ENCODE measurements at places on chromosomes 13 and 19. TPM values are rescaled to one million over a fixed set of nuclear protein-coding genes. Genes with fewer than 3 reads are reported as not detected.
A peak's percentile ranks its signal among the peaks of the same experiment; 100 is the strongest.

MBD3L2 gene
- not detected for total RNA-seq

NOTCH3 gene
- 52.7 TPM for total RNA-seq

TIMM29 gene
- total RNA-seq = 17.3 TPM

CABP5 gene
- not detected for total RNA-seq

DNA sequence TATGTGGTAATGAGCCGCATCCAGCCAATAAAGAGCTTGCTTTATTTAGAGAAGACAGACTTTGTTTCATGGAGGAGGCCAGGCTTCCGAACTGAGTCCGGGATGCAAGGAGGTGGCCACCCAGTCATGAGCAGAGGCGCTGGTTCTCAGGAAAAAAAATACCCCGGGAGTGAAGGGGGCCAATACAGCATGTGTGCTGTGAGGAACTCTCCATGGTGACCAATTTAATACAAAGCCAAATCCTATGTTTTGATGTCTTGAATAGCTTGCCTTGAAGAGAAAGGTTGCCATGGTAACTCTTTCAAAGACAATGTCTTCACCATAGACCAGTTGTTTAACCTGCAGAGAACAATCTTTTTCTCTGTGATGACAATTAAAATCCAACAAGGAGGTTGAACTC lies 43.4 kb upstream of the PDCD5 start:
- H3K4me3 ChIP-seq = no peak overlapping the region
- H3K27ac ChIP-seq = no peak overlapping the region
- no peaks in the 10 kb centered on the region for H3K27me3 ChIP-seq
- no peaks in the 10 kb centered on the region for H3K4me1 ChIP-seq
- no peaks in the 10 kb centered on the region for H3K36me3 ChIP-seq
- DNase-seq = no peak

DNA sequence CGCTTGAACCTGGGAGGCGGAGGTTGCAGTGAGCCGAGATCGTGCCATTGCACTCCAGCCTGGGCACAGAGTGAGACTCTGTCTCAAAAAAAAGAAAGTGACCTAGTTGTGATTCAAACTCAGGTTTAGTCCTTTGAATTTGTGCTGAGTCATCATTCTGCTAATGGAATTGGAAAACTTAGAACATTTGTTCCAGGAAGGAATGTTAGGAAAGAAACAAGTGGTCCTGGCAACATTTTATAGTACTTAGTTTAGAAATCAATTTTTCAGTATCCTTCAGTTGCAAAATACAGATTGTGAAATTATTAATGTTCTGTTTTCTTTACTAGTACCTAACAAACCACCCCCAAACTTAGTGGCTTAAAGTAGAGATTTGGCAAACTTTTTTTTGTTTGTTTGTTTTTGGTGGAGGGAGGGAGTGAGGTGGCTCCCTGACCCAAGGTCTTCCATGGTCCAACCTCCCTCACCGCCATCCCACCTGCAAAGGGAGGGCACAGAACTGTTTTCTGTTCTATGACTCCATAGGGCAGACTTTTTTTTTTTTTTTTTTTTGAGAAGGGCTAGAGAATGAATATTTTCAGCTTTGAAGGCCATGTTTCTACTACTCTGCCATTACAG lies 9.2 kb upstream of the SULT2A1 start:
- no peak for DNase-seq
- no peak overlapping the region for H3K4me3 ChIP-seq
- H3K27me3 ChIP-seq = peaks cover 4% of the 10 kb centered on the region
- H3K27ac ChIP-seq = no peak overlapping the region
- H3K36me3 ChIP-seq = no peaks in the 10 kb centered on the region

DNA sequence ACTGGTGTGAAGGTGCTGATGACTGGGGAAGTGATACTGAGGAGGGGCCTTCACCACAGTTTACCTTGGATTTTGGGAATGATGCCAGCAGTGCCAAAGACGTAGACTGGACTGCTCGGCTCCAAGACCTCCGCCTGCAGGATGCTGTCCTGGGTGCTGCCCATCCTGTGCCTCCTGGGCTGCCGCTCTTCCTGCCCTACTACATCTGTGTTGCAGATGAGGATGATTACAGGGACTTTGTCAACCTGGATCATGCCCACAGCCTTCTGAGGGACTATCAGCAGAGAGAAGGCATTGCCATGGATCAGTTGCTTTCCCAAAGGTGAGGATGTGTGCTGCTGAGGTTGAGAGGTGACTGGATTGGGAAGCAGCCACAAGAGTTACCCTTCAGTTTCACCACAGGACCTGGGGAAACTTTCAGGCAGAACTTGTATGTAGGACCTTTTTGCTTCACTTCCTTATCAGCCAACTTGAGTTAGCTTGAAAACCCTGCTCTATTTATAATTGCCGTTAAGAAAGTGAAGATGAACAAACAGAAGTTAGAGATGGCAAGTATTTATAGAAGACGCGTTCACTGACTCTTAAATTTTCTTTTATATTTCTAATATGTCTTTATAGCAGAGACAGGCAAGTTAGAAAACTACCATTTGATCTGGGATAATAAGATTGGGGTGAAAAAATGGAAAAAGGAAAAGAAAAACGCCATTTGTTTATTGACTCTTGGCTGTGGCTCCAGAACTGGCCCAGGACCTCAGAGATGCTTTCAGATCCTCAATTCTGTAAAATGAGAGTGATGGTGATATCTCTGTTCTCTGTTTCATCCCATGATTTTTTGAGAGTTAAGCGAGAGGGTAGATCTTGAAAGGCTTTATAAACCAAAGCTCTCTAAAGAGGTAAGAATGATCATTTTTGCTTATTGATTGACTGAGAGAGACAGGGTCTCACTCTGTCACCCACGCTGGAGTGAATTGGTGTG lies 5.3 kb downstream of the PDCD2L start:
- no peaks in the 10 kb centered on the region for H3K27me3 ChIP-seq
- no peak overlapping the region for H3K27ac ChIP-seq
- H3K4me3 ChIP-seq = no peak overlapping the region
- H3K4me1 ChIP-seq = peaks cover 7% of the 10 kb centered on the region
- peak; percentile 8 for DNase-seq

DNA sequence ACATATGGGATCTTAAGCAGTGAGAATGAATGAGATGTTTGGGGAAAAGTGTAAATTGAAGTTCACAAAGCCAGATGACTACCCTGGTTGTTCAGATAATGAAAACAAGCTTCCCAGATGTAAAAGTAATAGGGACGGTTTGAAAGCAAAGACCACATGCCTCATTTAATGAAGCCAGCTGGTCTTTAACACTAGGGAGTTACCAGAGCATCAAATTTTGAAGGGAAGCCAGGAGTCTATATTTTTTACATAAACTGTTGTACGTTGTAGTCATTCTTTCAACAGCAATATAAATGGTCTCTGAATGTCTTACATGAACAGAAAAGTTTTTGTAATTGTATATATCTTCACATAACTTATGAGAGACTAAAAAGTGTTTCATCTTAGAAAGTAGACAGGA lies 2604.5 kb upstream of the PCDH20 start:
- no peak overlapping the region for H3K4me3 ChIP-seq
- H3K27me3 ChIP-seq = no peaks in the 10 kb centered on the region
- no peaks in the 10 kb centered on the region for H3K36me3 ChIP-seq
- H3K27ac ChIP-seq = no peak overlapping the region

- H3K27ac ChIP-seq = no peak overlapping the region
- no peaks in the 10 kb centered on the region for H3K36me3 ChIP-seq
- DNase-seq = no peak
- H3K4me3 ChIP-seq = no peak overlapping the region
These were observed 11.4 kb downstream of the ZIC2 start for GRCh38 chr13:99992949-99993351.

GRCh38 chr13:84466461-84466860 lies 584.2 kb upstream of the SLITRK1 start:
- H3K4me1 ChIP-seq = no peaks in the 10 kb centered on the region
- H3K27ac ChIP-seq = no peak overlapping the region
- H3K4me3 ChIP-seq = no peak overlapping the region
- H3K27me3 ChIP-seq = no peaks in the 10 kb centered on the region

- no peak overlapping the region for H3K27ac ChIP-seq
- H3K4me1 ChIP-seq = no peaks in the 10 kb centered on the region
- no peaks in the 10 kb centered on the region for H3K36me3 ChIP-seq
- no peak for DNase-seq
These were observed 273.7 kb downstream of the DIAPH3 start for GRCh38 chr13:59890054-59890453.

- H3K27me3 ChIP-seq = peaks cover 4% of the 10 kb centered on the region
- no peak for DNase-seq
- H3K27ac ChIP-seq = no peak overlapping the region
- no peaks in the 10 kb centered on the region for H3K36me3 ChIP-seq
- H3K4me1 ChIP-seq = no peaks in the 10 kb centered on the region
These were observed 9.9 kb upstream of the ATG4D start for GRCh38 chr19:10533646-10534386.

- no peaks in the 10 kb centered on the region for H3K27me3 ChIP-seq
- no peak overlapping the region for H3K27ac ChIP-seq
- H3K4me3 ChIP-seq = no peak overlapping the region
These were observed 9.3 kb downstream of the ZNF526 start for GRCh38 chr19:42229301-42229854.
